ENCODE measurements at places on chromosomes 2 and 18. TPM values are rescaled to one million over a fixed set of nuclear protein-coding genes. Genes with fewer than 3 reads are reported as not detected.

DNA sequence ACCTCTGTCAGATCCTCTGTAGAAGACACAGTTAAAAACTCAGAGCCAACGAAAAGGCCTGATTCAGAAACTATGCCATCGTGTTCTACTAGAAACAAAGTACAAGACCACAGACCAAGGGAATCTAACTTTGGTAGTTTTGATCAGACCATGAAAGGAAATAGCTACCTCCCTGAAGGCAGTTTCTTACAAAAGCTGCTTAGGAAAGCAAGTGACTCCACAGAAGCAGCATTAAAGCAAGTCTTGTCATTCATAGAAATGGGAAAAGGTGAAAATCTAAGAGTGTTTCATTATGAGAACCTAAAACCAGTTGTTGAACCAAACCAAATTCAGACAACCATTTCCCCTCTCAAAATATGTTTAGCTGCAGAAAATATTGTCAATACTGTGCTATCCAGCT is 58.2 kb downstream of the FSIP2 start:
- no peak for DNase-seq

- DNase-seq = no peak
These were observed 162.3 kb upstream of the CCDC68 start for GRCh38 chr18:55121397-55122170.

DNA sequence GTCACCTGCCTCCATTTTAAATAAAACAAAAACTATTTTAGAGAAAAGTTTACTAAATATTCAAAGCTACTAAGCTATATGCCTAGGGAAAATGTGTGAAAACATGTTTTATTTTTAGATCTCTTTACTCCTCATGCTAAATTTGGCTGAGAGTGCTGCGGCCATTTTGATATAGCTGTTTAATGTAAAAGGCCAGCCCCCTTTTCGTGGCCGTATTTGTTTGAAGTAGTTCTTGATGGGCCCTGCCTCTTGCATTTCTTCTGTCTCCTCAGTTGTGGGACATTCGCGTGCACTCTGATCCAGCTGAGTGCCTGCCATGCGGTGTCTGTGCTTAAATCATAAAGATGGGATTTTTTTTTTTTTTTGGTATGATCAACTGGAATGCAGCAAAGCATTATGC is 64.0 kb downstream of the ZNF407 start:
- DNase-seq = no peak

DNA sequence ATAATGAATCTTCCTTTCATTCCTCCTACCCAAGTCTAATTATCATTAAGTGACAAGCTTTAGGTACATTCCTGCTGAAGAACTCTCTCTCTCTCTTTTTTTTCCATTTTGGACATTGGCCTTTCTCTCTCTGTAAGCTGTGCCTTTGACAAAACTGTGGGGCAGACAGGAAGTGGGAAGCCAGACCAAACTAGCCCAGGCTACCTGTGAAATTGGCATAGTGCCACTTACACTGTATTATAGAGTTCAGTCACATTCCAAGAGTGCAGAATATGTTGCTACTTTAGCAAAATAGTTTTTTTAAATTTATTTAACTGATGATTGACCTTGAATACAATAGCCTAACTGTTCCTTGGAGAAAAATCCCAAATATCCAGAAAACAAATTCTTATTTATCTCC is 381.5 kb upstream of the ETAA1 start:
- peak; percentile 34 for DNase-seq

DNA sequence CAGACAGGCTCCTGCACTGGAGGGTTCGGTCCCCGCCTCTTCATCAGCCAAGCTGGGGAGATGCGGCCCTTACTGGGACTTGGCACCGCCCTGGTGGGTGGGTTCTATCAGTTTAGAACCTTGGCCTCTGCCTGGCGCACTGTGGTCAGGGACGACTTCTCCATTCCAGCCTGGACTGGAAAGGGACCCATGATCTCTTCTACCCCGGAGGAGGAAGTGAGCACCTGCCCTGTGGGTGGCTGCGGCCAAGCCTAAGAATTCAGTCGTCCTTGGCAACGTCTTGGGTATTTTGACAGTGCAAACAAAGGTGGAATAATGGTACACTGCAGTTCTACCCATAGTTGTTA is 106.9 kb upstream of the CD302 start:
- DNase-seq = peak; percentile 83

- DNase-seq = no peak
These were observed 84.9 kb downstream of the ST6GAL2 start for GRCh38 chr2:106800976-106801655.

ZSWIM2 gene
- total RNA-seq = not detected

TUBA4B gene
- not detected for total RNA-seq

All from Calu3 (cell line).